ENCODE measurements at places on chromosomes 5 and 9.

GRCh38 chr5:132907161-132907560 lies 33.7 kb downstream of the LEAP2 start:
- DNase-seq: no peak

- no peak for DNase-seq
Measured at GRCh38 chr5:133273661-133274596, 222.1 kb downstream of the HSPA4 start.

DNA sequence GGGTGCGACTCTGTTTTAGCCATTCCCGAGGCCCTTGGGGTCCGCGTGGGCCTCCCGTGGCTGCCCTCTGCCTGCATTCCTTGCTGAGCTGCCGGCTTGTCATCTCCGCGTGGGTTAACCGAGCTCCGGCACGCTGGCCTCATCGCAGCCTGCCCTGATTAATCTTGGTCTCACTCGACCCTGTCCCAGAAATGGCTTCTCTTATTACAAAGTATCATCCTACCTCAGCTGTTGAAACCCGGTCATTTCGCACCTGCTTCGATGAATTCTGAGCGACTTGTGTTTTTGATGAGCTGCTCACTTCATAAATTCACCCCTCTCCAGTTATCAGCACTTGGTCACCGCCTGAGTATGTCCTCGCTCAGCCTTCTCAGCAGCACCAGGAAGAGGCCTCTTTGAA lies 123.5 kb upstream of the EGFLAM start:
- DNase-seq: no peak

- no peak for DNase-seq
Measured at GRCh38 chr9:117205806-117206205, 209.1 kb downstream of the ASTN2 start.

- DNase-seq: no peak
Measured at GRCh38 chr9:110810262-110810976, 141.8 kb downstream of the MUSK start.

DNA sequence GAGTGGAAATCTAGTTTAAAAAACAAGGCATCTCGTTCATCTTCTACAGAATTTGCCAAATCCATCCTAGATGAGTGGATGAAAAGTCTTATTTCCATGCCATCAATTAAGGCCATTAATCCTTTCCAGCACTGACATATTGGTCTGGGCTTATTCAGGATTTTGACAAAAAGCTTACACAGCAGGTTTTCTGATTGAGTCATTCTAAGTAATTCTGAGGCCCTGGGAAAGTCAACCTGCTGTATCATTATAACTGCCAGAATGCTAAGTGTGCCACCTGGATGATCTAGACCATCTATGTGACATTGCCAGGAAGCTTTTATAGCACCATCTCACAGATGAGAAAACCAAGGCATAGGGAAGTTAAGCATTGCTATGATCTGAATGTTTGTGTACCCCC lies 132.1 kb upstream of the MAP3K1 start:
- DNase-seq: no peak

- DNase-seq: no peak
Measured at GRCh38 chr5:67235399-67236110, 39.0 kb upstream of the CD180 start.

DNA sequence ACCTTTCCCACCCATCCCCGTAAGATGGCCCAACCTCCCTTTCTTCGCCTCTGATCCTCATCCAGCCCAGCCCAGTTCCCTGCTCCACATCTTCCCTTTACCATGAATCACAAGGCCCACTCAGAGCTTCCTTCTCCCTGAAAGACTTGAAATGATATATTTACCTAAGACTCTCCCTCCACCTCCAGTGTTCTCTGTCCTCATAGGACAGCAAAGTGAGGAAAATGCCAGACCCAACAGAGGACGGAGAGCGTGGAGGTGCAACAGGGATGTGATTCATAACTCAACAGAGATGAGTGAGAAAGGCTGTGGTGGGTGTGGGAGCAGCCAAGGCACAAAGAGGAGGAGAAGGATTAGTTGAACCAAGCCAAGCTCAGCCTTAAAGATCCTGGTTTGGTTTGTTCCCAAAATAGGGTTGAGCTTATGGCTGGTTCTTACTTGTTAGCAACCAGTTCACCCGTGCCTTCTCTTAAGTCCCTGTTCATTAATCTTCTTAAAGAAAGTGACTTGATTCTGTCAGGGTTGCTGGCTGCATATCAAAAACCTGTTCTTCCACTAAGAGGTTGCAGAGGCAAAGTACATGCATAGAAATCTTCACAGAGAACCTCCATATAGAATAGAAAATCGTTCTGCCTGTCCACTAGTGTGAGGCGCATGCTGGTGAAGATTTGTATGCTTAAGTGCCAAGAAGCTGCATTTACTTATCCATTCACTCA lies 183.2 kb downstream of the ACTL7B start:
- no peak for DNase-seq

GRCh38 chr5:104859437-104859836 lies 1296.8 kb upstream of the NUDT12 start:
- DNase-seq: no peak

- no peak for DNase-seq
Measured at GRCh38 chr9:106613250-106613737, 249.7 kb upstream of the ZNF462 start.

GRCh38 chr5:159972538-159973362 lies 36.2 kb upstream of the TTC1 start:
- DNase-seq: no peak

GRCh38 chr9:125538092-125538473 lies 168.9 kb downstream of the MAPKAP1 start:
- DNase-seq: no peak

DNA sequence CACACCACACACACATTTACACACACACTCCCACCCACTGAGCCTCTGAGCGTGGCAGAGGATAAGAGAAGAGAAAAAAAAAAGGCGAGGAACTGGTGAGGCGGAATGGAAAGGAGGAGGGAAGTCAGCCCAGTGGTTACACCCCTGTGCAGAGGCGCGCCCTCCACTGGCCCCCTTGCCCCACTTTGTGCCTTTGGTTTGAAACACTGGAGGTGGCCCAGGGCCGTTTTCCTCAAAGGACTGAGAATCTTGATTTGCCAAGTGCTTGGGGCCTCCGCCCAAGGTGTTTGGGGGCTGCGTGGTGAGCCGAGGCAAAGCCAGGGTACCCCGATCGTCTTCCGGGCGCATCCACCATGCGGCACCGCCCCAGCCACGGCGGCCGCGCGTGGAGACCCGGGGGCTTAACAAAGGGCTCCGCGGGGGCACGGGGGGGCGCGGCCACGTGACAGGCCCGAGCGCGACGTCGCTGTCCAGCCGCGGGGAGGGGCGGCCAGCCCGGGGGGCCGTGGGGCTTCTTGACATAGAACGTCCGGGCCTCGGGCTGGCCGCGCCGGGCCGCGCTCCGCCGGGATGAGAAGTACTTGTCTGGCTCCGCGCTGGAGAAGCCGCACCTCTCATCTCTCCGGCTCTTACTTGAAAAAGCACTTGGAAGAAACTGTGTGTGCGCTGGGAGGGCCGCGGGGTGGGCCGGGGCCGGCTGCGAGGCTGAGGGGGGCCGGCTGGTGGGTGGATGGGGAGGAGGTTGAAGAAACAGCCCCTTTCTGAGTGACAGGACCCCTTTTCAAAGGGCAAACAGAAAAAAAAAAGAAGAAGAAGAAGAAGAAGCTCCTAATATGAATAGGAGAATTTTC lies 21.0 kb downstream of the NR2F1 start:
- DNase-seq: no peak

GRCh38 chr9:131642496-131643083 lies 97.3 kb downstream of the PRRT1B start:
- DNase-seq: no peak

- DNase-seq: no peak
Measured at GRCh38 chr5:116544531-116545241, 29.9 kb downstream of the SEMA6A start.

- no peak for DNase-seq
Measured at GRCh38 chr5:963310-963672, 45.3 kb upstream of the NKD2 start.

Data from CD4-positive, alpha-beta T cell treated with Interleukin-15 for 4 hours (primary cell).